ENCODE measurements at places on chromosomes 6 and 20.
A peak's percentile ranks its signal among the peaks of the same experiment; 100 is the strongest.

DNA sequence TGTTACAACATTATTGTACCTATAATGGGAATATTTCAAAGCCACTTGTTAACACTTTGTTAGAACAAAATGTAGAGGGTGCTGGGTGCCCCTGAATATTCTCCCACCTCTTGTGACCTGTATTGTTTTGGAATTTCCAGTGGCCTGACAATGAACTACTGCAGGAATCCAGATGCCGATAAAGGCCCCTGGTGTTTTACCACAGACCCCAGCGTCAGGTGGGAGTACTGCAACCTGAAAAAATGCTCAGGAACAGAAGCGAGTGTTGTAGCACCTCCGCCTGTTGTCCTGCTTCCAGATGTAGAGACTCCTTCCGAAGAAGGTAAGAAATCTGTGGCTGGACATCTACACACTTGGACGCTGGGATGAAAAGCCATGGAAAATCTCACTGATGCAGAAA is 28.9 kb downstream of the PLG start:
- no peak for DNase-seq

GRCh38 chr6:85679445-85680123 is 36.9 kb upstream of the SYNCRIP start:
- DNase-seq, result no peak

- DNase-seq, result no peak
Observed at GRCh38 chr6:40315060-40315459, 272.1 kb downstream of the LRFN2 start.

DNA sequence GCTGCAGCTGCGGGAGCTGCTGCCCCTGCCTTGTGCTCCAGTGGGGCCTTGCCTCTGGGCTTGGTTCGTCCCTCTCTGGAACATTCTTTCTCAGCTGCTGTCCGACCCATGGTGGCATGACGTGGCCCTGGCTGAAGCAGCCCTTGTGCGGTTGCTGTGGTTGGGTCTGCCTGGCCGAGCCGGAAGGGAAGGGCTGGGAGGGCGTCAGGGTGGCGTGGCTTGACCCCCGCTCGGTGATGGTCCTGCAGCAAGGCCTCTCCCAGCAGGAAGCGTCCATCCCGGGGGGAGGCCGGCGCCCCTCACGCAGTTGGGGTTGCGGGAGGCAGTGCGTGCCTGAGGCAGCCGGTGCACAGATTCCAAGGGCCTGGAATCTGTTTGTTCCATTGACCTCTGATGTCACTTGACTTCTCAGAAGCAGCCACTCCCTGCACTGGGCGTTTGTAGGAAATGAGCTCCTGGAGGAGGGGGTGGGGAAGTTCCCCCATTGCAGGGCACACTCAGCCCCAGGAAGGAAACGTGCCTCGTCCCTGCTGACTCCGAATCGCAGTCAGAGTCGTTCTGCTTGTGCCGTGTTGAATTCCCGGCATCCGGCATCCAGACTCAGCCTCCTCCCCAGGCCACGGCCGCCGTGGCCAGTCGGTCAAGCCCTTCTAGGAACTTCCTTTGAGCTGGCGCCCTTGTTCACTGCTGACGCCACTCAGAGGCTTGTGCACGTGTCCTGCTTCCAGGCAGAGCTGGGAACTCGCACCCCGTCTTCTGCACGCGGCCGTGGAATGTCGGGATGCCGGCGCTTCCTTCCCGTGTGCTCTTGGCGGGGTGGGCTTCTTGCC is 9.7 kb upstream of the TNFRSF6B start:
- no peak for DNase-seq

- DNase-seq, result no peak
Observed at GRCh38 chr6:36098920-36099647, 31.2 kb upstream of the MAPK13 start.

DNA sequence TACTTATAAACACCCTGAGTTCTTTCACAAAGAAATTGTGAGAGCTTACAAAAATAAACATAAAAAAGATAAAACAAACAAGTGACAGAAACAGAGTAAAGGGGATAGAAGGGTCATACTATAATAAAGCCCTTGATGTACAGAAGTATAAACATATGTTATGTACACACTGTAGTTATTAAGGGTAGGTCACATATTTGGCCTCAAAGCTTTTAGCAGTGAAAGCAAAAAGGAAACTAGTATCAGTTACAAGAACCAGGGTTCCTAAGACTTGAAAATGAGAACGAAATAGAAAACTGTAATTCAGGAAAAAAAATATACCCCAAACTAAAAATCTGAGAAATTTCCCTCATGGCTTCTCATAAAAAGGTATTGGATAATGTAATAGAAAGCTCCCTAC is 380.6 kb downstream of the HDGFL1 start:
- DNase-seq, result no peak

DNA sequence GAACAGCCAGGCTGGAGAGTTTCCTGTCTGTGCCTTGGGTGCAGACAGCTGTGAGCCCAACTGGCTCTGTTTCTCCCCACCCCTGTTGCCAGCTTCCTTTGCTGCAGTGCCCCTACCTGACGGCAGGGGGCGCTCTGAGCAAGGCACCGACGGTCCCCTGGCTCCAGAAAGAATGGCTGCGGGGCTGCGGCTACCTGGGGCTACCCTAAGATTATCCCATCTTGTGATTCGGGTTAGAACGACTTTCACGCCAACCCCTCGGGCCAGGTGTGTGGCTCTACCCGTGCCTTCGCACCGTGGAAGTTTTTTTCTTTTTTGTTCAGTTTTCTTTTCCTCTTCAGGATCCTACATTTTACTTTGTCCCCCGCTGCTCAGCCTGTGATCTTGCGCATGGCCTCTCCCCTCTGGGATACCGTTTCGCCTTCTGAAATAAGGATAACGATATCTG is 33.4 kb upstream of the AAR2 start:
- peak; percentile 22 for DNase-seq

GRCh38 chr20:11469795-11470435 is 447.8 kb upstream of the BTBD3 start:
- DNase-seq, result no peak

- no peak for DNase-seq
Observed at GRCh38 chr6:169714595-169714994, 9.7 kb downstream of the PHF10 start.

- peak; percentile 2 for DNase-seq
Observed at GRCh38 chr6:88910922-88911778, 52.3 kb downstream of the RNGTT start.
